ENCODE measurements at places on chromosomes 6 and 20.

DNA sequence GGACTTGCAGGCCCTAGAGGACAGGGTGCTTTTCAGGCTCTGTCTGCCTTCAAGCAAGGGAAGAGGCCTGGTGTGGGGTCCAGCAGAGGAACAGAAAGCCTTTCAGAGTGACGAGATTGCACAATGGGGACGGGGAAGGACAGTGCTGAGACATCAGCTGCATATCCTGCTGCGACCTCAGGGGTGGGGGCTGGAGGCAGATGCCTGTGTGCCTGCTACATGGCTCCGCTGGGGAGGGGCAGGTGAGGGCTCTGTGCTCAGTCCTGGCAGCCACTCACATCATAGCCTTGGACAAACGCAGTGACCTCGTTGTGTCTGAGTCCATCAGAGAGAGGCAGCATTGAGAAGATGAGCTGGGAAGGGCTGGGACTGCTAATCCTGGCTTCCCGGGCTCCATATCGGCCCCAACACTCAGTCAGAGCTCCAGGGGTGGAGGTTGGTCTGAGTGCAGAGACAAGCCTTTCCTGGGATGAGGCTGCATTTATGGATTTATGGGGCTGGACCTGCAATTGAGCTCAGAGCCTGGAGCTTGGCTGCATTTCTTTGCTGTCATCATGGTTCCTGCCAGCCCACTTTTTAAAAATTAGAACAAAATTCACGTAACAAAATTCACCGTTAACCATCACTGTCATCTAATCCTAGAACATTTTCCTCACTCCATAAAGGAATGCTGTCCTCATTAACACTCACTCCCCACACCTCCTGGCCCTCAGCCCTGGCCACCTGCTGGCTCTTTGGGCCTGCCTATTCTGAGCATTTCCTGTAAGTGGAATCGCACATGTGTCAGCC, 196.9 kb upstream of the SLC24A3 start:
- no peak for DNase-seq

DNA sequence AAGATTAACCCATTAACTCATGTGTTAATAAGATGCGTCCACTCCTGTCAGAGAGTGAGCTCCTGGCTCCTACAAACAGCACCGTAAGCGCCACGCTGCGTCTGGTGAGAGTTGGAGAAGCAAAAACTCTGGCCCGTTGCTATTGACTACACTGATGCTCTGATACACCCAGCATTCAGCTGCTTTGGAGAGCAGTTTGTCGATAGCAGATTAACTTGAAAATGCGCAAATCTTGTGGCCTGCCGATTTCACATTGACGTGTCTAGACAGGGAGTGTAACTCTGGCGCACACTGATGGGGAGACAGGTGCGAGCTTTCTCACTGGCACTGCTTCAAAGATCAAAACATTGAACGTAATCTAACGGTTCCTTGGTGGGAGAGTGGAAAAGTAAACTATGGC, 151.7 kb upstream of the RPS6KA2 start:
- DNase-seq, result no peak

- DNase-seq, result no peak
These were observed 81.6 kb downstream of the C6orf118 start for GRCh38 chr6:165227644-165228329.

DNA sequence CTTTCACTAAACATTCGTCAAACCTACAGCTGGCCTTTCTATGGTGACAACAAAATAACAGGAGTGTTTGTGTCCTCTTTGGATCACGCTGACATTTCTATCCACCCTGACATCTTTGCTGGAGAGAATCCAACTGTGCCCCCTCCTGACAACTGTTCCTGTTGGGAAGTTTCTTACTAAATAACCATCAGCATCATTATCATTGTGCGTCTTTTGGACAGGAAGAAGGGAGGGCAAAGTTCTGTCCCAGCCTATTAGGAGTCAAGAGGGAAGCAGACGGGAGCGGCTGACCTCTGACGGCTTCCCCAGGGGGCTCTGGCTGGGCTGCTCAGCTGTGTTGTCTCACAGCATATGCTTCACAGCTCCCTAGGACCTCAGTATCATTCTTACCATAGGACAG, 195.9 kb upstream of the SULF2 start:
- DNase-seq, result no peak

GRCh38 chr6:125304970-125305660, 3.3 kb upstream of the HDDC2 start:
- DNase-seq, result no peak

GRCh38 chr6:84224251-84224650, 3.2 kb downstream of the CEP162 start:
- no peak for DNase-seq

DNA sequence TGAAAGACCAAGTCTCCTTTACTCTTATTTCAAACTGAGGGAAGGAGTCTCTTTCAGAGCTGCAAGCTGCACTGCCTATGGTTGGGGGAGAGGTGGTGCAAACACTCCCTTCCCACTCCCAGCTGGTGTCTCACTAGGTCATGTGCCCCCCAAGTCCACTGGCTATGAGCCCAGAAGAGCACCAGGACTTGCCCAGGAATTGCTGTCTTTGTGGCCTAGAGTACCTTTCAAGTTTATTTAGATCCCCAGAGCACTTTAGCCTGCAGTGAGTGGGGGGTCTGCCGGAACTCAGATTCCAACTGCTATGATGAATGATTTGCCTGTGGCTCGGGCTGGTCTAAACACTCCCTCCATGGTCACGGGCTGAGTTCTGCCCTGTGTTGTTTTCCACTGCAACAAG, 192.6 kb upstream of the CITED2 start:
- no peak for DNase-seq
